ENCODE measurements at places on chromosomes 1 and 21. TPM values are rescaled to one million over a fixed set of nuclear protein-coding genes. Genes with fewer than 3 reads are reported as not detected.

DNA sequence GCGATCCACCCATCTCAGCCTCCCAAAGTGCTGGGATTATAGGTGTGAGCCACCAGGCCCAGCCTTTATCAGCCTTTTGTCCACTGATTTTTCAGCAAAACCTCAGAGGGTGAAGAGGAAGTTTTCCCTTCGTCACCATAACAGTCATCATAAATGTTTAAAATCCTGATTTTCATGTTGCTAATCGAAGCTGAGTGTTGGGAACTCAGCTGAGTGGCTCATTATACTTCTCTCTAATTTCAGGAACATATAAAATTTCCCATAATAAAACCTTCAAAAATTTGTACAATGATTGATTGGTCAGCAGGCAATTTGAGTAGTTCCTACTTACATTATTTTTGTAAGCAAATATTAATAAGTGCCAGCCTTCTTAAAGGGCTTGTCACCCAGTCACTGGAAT, 31.8 kb upstream of the IFNGR2 start:
- no peaks in the 10 kb centered on the region for H3K27me3 ChIP-seq
- DNase-seq = no peak
- H3K4me3 ChIP-seq = no peak overlapping the region
- H3K27ac ChIP-seq = no peak overlapping the region
- H3K4me1 ChIP-seq = no peaks in the 10 kb centered on the region

GRCh38 chr1:111212634-111213335, 12.3 kb upstream of the DENND2D start:
- H3K4me3 ChIP-seq = no peak overlapping the region
- no peaks in the 10 kb centered on the region for H3K36me3 ChIP-seq
- H3K27me3 ChIP-seq = no peaks in the 10 kb centered on the region
- H3K4me1 ChIP-seq = peaks cover 2% of the 10 kb centered on the region

DNA sequence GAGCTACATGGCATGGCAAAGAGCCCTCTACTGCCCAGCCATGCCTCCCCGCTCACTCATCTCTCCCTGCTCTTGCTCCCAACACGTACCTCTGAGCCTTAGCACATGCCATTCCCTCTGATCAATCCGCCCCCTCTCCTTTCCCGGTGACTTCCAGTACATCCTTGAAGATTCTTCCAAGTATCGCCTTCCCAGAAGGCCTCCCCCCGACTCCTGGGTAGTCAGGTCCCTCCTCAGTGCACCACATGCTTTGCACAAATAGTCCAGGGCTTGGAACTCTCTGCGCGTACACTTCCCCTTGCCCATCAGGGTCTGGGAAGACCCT, 77.0 kb upstream of the IFFO2 start:
- no peak for DNase-seq
- H3K27ac ChIP-seq = no peak overlapping the region
- no peaks in the 10 kb centered on the region for H3K36me3 ChIP-seq
- H3K27me3 ChIP-seq = no peaks in the 10 kb centered on the region

Gene GPR161
- 1.4 TPM for polyA plus RNA-seq

- H3K27ac ChIP-seq = no peak overlapping the region
- no peaks in the 10 kb centered on the region for H3K4me1 ChIP-seq
- H3K4me3 ChIP-seq = no peak overlapping the region
These were observed 7.5 kb downstream of the SLX9 start for GRCh38 chr21:44947111-44947929.

Gene MCOLN2
- 0.56 TPM for polyA plus RNA-seq

Gene ZNF683
- polyA plus RNA-seq = not detected

GRCh38 chr1:203038217-203038741, 12.0 kb downstream of the PPFIA4 start:
- no peaks in the 10 kb centered on the region for H3K36me3 ChIP-seq
- no peak overlapping the region for H3K4me3 ChIP-seq
- H3K4me1 ChIP-seq = no peaks in the 10 kb centered on the region
- no peak for DNase-seq
- H3K27ac ChIP-seq = no peak overlapping the region

DNA sequence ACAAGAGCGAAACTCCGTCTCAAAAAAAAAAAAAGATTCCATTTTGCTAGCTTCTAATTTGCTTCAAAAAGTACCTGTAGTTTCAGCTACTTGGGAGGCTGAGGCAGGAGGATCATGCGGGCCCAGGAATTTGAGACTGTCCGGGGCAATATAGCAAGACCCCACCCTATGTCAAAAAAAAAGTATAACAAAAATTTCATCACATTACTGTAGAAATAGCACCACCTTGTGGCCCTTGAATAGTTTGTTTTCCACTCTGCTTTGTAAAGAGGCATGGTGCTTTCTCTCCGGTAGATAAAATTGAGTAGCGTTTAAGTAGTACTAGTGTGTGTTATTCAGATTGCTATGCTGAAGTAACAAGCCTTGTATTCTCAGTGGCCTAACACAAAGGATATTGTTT, 18.2 kb upstream of the MSTO1 start:
- no peaks in the 10 kb centered on the region for H3K4me1 ChIP-seq
- no peaks in the 10 kb centered on the region for H3K27me3 ChIP-seq
- peak; percentile 61 for DNase-seq
- no peak overlapping the region for H3K4me3 ChIP-seq

Gene DDAH1
- polyA plus RNA-seq = 98.9 TPM

- H3K4me1 ChIP-seq = no peaks in the 10 kb centered on the region
- H3K36me3 ChIP-seq = no peaks in the 10 kb centered on the region
- peak; percentile 38 for DNase-seq
- no peak overlapping the region for H3K27ac ChIP-seq
- H3K27me3 ChIP-seq = no peaks in the 10 kb centered on the region
These were observed 188.3 kb upstream of the EDN2 start for GRCh38 chr1:41672641-41673361.

Gene SYCP1
- polyA plus RNA-seq = not detected

Gene ANGPTL3
- polyA plus RNA-seq = 19.2 TPM

GRCh38 chr1:29812408-29813135, 576.2 kb downstream of the PTPRU start:
- no peak overlapping the region for H3K27ac ChIP-seq
- H3K4me3 ChIP-seq = no peak overlapping the region
- H3K27me3 ChIP-seq = no peaks in the 10 kb centered on the region
- DNase-seq = no peak
- H3K4me1 ChIP-seq = no peaks in the 10 kb centered on the region

DNA sequence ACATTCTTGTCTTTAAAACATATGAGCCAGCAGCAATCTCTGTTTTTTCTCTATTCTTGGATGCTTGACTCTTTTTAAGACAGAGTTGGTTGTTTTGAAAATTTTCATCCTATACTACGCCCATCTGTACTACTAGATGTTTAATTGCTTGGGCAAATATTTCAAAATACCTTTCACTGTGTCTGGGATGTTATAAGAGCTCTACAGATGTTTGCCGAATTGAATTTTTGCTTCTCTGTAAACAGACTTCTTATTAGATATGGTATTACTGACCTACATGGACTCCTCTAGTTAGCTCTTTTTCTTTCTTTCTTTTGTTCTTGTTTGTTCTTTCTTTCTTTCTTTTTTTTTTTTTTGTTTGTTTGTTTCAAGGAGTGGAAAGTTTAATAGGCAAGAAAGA, 345.1 kb downstream of the ST6GALNAC3 start:
- H3K36me3 ChIP-seq = no peaks in the 10 kb centered on the region
- H3K27me3 ChIP-seq = no peaks in the 10 kb centered on the region
- no peak overlapping the region for H3K27ac ChIP-seq
- no peak overlapping the region for H3K4me3 ChIP-seq

Gene DNAJC28
- 4.6 TPM for polyA plus RNA-seq

DNA sequence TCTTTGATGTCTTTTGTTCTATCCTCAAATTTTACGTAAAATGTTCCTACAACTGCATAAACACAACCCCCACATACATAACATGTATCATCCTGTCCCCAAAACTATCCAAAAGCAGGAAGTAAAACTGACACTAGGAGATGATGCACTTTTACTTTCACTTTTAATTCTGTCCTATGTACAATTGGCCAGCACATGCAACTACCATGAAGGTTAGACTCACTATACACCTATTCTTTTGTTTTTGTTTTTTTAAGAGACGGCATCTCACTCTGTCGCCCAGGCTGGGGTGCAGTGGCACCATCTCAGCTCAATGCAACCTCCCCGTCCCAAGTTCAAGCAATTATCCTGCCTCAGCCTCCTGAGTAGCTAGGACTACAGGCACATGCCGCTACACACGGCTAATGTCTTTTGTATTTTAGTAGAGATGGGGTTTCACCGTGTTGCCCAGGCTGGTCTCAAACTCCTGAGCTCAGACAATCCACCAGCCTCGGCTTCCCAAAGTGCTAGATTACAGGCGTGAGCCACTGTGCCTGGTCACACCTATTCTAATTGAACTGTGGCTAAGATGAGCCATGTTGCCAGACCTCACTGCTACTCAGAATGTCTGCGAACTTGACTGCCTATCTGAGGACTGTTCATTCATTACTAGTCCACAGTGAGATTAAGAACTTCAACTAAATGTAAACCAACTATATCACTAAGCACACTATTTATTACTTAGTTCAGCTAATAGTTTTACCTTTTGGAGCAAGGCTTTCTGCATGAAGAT, 48.0 kb downstream of the TOR3A start:
- no peak for DNase-seq
- H3K27me3 ChIP-seq = no peaks in the 10 kb centered on the region
- H3K36me3 ChIP-seq = no peaks in the 10 kb centered on the region
- H3K27ac ChIP-seq = no peak overlapping the region
- peaks cover 5% of the 10 kb centered on the region for H3K4me1 ChIP-seq
- peak overlapping the region; percentile 61 for H3K4me3 ChIP-seq
